NCI-H2171 treated with DMSO at 0.1 percent for 48 hours (cell line): ENCODE measurements at places on chromosomes 2 and 18.

- DNase-seq, result no peak
Observed at GRCh38 chr2:71596011-71596410, 142.7 kb downstream of the DYSF start.

- DNase-seq, result no peak
Observed at GRCh38 chr2:61887717-61888266, 664 bp downstream of the CCT4 start.

DNA sequence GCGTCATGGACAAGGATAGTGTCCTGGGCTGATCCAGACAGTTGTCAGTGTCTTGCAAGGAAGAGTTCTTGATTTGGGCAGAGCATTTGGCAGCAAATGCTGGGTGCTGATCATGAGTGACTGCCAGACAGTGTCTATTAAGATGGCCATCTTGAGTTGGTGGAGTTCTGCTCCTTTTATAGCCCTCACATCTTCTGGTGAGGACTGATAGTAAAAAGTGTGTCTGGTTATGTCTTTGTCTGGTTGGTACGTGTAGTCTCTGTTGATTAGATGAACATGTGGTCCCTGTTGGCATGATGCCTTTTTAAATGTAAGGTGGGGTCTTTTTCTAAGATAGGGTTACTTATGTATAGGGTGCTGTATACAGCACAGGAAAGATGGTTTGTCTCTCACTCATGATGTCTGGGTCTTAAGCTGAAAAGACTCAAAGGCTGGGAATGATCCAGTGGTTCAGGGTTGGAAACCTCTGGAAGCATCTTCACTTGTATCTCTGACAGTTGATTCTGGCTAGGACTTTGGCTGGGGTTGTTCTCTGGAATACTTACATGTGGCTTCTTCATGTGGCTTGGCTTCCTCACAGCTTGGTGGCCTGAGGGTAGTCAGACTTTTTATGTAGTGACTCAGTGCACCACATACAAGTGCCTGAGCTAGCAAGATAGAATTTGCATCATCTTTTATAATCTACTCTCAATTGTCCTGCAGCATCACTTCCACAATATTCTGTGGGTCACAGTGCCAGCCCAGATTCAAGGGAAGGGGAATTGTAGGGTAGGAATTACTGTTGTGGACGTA, 11.8 kb downstream of the MTX2 start:
- DNase-seq, result no peak

DNA sequence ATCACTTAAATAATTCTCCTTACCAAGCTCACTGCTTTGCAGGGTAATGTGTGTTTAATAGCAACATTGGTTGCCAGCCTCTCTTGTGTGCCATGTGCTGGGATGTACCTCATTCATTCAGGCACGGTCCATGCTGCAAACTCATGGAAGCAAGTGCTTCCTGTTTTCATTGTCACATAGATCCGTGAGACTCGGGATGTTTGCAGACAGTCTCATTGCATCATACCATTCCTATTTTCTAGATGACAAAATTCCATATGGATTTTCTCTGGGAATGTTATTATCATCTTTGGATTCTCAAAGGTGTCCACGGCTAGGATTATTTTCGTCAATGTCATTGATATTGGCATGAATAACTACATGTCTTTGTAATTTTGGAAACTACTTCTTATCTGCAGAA, 60.0 kb upstream of the HDAC4 start:
- DNase-seq, result no peak

- no peak for DNase-seq
Observed at GRCh38 chr2:235494716-235495372, 1.0 kb downstream of the AGAP1 start.

GRCh38 chr2:64640153-64641044, 13.3 kb downstream of the SERTAD2 start:
- DNase-seq, result no peak

DNA sequence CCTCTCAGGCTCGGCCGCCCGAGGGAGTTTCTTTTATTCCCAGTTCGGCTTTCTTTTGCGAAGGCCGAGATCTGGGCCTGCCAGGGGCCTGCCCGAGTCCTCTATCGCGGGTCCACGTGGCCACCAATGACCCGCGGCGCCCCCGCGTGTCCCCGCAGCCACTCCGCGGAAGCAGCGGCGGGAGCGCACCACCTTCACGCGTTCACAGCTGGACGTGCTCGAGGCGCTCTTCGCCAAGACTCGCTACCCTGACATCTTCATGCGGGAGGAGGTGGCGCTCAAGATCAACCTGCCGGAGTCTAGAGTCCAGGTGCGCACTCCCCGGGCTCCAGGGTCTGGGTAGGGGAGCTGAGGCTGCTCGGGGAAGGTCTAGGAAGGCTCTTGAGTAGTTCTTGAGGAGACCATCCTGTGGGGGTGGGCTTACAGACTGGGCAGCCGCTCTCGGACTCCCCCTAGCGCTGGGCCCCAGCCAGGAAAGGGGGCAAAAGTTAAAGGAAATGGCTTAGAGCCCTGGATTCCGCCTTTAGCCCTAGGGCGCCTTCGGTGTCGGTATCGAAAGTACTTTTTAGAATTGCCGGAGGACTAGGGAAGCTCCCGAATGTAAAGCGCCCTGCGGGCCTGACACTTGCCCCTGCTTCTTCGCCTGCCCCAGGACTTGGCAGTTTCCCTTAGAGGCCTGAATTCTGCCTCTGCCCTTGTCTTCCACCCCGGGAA, 3.4 kb downstream of the OTX1 start:
- DNase-seq, result no peak

GRCh38 chr2:54665436-54665856, 58.0 kb upstream of the EML6 start:
- peak; percentile 54 for DNase-seq

- no peak for DNase-seq
Observed at GRCh38 chr2:230890646-230891045, 25.9 kb downstream of the ITM2C start.

DNA sequence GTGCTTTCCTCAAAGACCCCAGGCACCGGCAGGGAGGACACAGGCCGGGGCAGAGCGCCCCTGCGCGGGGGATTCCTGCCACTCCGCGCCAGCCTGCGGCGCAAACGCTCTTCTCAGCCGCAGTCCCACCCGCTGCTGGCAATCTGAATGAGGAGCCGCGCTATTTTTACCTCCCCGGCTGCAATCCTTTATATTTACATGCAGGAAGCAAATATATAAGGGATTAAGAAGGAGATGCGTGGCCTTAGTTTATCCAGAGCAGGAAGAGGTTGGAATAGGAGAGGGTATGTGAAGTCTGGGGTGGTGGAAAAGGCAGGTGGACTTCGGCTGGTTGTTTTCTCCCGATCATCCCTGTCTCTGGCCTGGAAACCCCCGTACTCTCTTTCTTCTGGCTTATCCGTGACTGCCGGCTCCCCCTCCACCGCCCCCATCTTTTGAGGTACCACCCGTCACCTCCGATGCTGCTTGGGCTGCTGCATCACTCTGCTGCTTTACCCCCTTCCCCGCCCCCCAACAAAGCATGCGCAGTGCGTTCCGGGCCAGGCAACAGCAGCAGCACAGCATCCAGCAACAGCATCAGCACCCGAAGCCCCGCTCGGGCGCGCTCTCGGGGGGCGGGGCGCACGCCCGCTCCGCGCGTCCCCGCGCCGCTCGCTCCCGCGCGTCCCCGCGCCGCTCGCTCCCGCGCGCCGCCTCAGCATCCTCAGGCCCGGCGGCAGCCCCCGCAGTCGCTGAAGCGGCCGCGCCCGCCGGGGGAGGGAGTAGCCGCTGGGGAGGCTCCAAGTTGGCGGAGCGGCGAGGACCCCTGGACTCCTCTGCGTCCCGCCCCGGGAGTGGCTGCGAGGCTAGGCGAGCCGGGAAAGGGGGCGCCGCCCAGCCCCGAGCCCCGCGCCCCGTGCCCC, at the start of gene ADAM23:
Gene ADAM23 (plus strand): TSS at position 700 of the 902 bp plus-strand sequence. CDS start 335 bp downstream, outside the sequence.
- DNase-seq, result peak; percentile 78

DNA sequence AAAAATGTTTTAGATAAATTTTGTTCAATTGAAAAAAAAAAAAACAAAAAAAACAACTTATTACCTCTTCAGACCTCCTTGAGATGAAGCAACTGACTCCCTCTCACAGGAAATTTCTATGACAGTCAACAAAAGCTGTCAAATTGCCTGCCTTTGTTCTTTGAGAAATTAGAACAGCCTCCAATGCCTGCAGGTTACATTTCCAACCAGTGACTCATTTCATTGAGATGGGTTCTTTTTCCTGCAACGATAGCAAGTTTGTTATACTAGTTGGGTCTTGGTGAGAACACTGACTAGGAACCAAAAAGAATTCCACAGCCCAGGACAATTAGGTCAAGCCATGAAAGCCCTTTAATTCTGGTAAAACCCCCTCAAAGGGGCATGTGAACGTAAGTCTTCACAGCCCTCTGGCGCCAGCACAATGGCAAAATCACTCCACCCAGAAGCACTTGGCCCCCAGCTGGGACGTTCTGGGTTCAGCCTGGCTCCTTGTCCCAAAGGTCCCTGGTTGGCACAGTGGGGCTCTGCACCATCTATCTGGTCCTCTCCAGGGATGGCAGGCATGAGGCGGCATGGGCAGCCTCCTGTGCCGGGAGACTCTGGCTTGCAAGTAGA, 87.0 kb downstream of the SPP2 start:
- no peak for DNase-seq

DNA sequence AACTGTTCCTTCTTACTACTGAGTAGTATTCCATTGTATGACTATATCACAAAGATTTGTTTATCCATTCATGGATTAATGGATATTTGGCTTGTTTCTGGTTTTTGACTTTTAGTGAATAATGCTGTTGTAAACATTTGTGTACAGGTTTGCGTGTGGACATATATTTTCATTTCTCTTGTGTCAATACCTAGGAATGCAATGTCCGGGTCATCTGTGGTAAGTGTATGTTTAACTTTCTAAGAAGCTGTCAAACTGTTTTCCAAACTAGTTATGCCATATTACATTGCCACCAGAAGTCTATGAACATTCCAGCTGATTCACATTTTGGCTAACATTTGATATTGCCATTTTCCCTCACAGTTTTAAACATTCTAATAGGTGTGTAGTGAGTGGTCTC, 29.1 kb upstream of the SLC16A14 start:
- no peak for DNase-seq

DNA sequence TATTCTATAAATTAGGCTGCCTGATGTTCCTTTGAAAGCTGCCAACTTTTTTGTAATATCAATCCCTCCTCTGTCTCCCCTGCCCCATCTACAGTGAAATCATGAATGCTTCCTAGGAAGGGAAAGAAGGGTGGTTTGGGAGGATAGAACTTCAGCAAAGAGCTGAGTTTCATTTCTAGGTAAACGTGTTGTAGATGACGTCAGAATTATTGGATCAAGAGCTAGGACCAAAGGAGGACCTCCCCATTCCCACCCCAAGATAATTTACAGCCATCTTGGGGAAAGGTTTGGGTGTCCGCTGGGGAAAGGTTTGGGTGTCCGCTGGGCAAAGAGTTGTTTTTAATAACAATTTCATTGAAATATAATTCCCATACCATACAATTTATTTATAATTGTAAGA, 11.2 kb upstream of the ANKRD53 start:
- DNase-seq, result no peak

GRCh38 chr2:161119483-161119882, 40.7 kb upstream of the TANK start:
- no peak for DNase-seq

DNA sequence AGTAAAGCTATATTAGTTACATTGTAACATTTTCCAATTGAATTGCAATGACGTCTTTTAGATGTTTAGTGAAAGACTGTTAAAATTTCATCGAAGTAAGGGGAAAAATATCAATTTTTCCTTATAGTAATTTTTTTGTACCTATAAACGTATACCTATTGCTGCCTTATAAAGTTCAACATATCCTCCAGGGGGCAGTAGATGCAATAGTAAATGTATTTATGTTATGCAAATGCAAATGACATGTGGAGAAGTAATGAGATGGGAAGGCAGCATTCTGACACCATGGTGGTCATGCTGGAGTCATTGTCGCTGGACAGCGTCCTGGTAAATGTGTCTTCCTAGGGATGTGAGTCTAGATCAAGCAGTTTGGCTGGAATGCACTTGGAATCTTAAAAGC, 38.7 kb downstream of the MSTN start:
- peak; percentile 48 for DNase-seq

- DNase-seq, result no peak
Observed at GRCh38 chr18:68766433-68766832, 31.4 kb upstream of the CCDC102B start.

- no peak for DNase-seq
Observed at GRCh38 chr18:78773303-78773755, 206.3 kb upstream of the SALL3 start.

DNA sequence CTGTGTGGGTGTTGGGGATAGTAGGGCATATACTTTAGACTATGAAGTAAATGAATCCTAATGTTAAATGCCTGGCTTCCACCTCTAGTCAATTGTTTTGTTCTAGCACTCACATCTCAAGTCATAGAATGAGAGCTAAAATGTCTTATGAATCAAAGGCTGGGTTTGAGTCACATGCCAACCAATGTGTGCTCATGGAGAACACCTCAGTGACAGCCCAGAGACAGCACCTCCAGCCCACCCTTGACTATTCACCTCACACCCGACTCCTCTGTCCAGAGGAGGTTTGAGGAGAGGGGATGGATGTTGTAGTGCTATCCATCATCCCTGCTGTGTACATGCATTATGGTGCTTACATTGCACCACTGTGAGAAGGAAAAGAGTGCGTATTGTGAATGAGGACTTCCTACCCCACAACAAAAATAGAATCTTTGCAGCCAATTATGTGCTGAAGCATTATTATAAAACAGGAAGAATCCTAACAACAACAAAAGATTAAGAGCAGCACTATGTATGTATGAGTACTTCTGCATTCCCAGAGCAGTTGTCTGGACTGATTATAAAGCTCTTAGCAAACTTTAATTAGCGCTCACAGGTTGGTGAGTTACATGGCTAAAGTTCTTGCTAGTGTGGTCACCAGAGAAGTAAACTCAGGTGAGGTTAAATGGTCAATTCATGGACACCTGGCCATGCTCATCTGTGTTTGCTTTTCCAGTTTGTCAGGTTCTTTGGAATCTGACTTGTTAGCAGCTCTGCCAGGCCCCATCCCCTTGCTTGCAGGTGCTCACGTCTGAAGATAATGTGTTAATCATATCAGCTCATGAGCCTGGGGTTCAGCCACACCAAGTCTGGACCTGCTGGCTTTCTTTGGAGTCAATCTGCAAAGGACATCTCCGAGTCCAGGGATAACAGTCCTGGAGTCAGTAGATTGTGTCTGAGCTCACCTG, 55.3 kb upstream of the NABP1 start:
- no peak for DNase-seq

DNA sequence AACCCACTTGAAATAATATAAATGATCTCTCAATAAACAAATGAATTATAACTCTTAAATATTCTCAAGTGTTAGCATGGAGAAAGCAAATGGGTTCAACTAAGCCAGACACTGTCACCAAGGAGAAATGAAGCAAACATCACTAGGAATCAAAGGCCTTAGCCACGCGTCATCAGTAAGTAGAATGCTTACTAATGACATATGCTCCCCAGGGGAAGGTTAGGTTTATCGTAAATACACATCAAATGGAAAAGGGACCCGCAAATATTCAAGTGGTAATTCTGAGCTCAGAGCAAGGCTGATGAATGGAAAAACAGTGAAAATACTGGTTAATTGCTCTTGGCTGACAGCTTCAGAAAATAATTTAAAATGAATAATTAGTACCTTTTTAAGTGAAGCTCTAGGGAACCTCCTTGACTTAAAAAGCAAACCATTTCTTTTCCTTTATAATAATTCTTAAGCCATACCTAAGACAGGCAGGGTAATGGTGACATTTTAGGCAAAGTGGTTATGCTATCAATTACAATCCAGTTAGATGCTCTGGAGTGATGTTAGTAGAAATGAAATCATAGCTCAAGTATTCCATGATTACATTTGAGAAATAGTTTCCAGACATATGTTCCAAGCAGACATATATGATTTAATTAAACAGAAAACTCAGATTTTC, 101.5 kb downstream of the ALPK2 start:
- DNase-seq, result peak; percentile 26
